Esophagus squamous epithelium (tissue), 5 donors: ENCODE measurements at places on chromosomes 1 and 21.
A peak's percentile ranks its signal among the peaks of the same experiment; 100 is the strongest.

DNA sequence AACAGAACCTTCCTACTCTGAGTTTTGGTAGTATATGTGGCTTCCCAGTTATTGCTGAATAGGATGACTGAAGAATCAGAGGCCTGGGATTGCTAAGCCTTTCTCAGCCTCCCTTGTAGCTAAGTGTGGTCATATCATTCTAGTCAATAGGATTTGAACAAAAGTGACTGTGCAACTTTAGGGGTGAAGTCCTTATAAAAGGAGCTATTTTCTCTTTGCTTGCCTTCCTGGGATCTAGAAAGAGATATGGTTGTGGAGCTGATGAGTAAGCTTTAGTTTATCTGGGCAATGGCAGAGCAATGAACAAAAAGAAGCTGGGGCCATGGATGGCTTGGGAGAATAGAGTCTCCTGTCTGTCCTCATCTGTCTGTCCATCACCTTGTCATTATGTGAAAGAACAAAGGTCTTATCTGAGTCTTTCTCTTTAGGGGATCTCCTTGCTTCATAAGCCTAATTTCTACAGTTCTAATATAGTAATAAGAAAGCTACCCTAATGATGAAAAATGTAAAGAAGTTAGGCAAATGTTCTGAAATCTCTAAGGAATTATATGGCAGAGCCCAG, 91.5 kb downstream of the TENT5C start:
- DNase-seq, result no peak

DNA sequence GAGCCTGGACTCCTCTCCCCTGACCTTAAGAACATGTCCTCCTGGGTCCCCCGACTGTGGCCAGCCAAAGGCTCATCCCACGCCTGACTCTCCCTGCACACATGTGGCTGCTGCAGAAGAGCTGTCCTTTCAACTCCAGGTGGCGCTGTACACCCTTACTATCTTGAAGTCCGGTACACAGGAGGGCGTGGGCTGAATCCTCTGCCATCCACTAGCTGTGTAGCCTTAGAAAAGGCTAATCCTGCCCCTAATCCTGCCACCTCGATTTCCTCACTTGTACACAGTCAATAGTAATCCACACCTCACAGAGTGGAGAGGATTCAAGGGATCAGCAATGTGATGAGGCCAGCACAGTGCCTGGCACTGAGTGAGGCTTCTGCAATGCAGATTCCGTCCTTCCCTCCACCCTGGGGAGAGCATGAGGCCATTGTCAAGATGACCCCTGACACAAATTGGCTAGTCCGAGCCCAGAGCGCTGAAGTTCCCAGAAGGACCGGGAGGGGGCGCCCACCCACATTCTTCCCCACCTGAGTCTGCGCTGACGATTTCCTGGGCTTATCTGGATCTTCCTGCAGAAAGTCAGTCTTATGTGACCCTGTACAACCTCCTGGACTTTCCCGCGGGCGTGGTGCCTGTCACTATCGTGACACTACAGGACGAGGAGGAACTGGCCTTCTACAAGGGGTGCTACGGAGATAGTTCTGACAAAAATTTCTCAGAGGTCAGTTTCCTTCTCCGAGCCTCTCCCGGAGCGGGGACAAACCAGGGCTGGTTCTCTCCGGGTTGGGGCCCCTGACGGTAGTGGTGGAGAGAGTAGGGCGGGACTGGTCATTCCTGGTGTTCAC, 47.1 kb upstream of the DMBX1 start:
- no peak for DNase-seq

- DNase-seq, result no peak
Measured at GRCh38 chr1:34879230-34879629, 19.7 kb upstream of the SMIM12 start.

DNA sequence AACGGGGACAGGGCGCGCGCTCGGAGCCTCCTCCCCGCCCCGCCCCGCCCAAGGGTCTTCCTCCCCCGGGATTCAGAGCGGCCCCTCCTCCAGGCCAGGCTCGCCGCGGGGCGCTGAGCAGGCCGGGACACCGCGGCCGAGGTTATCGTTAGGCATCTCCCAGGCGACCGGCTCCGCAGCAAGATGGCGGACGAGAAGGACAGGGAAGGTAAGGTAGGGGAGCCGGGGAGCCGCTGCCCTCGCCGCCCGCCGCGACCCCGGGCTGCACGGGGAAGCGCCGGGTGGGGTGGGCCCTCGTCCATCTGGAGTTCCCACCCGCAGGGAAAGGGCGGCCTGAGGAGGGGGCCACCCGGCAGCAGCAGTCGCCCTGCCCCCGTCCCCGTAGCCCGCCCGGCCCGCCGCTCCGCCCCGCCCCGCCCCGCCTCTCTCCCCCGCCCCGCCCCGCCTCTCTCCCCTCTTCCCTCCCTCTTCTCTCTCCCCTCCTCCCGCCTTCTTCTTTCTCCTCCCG, 105.9 kb upstream of the HNRNPU start:
- peak; percentile 41 for DNase-seq

DNA sequence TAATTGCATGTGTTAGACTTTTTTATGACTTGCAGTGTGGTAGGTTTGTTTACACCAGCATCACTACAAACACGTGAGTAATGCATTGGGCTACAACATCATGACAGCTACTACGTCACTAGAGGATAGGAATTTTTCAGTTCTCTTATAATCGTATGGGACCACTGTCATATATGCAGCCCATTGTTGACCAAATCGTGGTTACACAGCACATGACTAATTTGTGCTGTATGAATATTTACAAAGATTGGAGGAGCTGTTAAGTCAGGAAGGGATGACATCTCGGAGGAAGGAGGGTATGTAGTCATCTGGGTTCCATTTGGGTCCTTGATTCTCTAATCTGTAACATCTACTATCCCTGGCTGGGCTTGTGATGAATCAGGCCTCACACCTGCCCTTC, 270.9 kb downstream of the TNR start:
- DNase-seq, result no peak

GRCh38 chr1:25620211-25620610, 3.6 kb downstream of the MAN1C1 start:
- DNase-seq, result no peak

DNA sequence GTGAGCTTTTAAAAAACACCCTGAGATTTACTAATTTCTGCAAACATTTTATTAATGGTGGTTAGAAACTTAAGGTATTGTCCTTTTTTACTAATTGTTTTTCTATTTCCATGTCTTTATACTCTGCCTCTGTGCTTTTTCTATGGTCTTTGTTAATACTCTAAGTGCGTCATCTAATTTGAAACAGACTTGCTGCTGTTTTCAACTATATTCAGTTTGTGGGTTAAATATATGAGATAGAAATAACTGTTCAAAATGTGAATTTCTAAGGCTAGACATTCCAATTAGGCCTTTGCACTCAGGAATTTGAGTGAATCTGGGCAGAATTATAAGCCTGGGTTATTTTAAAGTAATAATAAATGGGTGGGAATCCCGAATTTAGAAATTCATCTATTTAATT, 82.4 kb upstream of the COL11A1 start:
- no peak for DNase-seq

GRCh38 chr1:238558746-238559145, 668.0 kb upstream of the ZP4 start:
- no peak for DNase-seq

DNA sequence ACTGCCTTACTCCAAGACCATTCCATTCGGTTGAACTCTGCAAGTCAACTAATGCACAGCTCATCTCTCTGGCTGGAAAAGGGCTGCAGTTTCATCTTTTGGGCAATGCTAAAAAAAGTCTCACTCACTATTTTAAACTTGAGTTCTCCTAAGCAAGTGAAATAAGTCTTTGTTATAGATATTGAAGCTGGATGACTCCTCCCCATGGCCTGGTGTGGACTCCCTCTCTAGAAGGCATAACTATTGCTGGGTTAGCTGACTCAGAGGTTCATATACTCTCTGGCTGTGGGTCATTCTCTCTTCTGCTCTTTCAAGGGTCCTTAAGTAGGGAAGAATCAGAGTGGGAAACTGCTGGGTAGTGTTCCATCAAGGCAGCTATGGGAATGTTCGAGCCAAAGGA, 88.0 kb downstream of the XCL2 start:
- DNase-seq, result no peak

GRCh38 chr1:7262611-7263010, 477.4 kb downstream of the CAMTA1 start:
- DNase-seq, result no peak

DNA sequence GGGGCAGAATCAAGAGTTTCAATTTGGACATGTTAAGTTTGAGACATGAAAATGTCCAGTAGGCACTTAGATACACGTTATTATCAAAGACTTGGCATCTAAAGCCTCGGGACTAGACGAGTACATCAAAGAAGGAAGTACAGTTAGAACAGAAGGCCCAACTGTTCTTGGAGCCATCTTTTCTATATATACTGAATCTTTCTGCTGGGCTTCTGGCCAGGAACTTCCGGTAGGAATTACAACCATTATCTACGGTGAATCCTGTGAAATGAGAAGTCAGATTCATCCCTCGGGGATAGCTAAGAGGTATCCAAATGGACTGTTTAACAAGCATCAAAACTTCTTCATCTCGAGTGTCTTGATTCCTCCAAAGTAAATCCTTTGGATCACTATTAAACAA, 34.4 kb upstream of the NRDC start:
- DNase-seq, result no peak

- DNase-seq, result no peak
Measured at GRCh38 chr1:11645670-11646265, 8.5 kb downstream of the FBXO2 start.

- DNase-seq, result no peak
Measured at GRCh38 chr1:21824926-21825325, 12.9 kb downstream of the LDLRAD2 start.
